Urinary bladder (tissue), 4 donors: ENCODE measurements at places on chromosomes 5 and 9. TPM values are rescaled to one million over a fixed set of nuclear protein-coding genes. Genes with fewer than 3 reads are reported as not detected.

GRCh38 chr5:125190232-125191087, 444.0 kb upstream of the ZNF608 start:
- no peak for DNase-seq

PCDHB12 gene
- total RNA-seq, result 6.9 TPM

DNA sequence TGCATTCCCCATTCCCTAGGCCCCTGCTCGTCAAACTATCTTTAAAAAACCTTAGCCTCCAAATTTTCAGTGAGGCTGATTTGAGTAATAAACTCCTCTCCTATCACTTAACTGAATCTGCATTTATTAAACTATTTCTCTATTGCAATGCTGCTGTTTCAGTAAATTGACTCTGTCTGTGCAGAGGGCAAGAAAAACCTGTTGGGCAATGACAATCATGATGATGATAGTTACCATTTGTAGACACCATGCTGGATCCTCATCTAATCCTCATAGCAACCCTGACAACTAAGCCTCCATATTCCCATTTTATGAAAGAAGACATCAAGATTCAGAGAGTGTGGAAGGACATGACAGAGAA, 212.9 kb downstream of the TRIM32 start:
- DNase-seq, result no peak

GRCh38 chr9:2015581-2016407, 647 bp downstream of the SMARCA2 start:
- DNase-seq, result no peak

DNA sequence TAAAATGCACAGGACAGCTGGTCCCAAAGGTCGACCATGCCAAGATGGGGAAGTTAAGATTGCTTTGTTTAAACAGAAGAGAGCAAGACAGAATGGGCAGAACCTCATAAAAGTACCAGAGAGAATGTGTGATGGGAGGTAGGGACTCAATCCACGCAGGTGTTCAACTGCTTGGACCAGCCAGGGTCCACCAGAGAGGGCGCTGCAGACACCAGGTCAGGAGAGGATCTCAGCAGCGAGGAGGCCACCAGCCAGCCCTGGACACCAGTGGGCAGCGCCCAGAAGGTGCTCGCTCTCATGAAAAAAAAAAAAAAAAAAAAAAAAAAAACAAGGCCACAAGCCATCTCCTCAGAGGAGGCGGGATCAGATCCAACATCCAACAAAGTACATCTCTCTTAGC, 81.8 kb downstream of the SHC3 start:
- no peak for DNase-seq
